ENCODE measurements at places on chromosomes 2 and 18.

GRCh38 chr2:21422050-21422449, 298.3 kb downstream of the TDRD15 start:
- no peak for DNase-seq

DNA sequence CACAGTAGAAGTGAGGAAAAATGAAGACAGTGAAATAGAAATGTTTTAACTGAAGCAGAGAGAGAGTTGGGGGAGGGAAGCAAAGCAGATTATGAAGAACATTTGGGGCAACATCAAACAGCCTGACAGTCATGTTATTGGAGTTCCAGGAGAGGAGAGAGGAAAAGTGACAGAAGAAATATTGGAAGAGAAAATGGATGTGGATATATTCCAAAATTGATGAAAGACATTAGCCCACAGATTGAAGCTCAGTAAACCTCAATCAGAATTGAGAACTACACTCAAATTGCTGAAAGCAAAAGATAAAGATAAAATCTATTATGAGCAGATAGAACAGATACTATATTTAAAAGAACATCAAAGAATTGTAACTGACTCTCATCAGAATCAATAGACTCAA, 90.8 kb downstream of the ARHGAP28 start:
- DNase-seq = no peak

GRCh38 chr2:2302359-2302758, 28.7 kb downstream of the MYT1L start:
- no peak for DNase-seq

- peak; percentile 1 for DNase-seq
Observed at GRCh38 chr2:52976143-52976949, 791.3 kb upstream of the CHAC2 start.
